ENCODE measurements at places on chromosomes 7 and 10.

DNA sequence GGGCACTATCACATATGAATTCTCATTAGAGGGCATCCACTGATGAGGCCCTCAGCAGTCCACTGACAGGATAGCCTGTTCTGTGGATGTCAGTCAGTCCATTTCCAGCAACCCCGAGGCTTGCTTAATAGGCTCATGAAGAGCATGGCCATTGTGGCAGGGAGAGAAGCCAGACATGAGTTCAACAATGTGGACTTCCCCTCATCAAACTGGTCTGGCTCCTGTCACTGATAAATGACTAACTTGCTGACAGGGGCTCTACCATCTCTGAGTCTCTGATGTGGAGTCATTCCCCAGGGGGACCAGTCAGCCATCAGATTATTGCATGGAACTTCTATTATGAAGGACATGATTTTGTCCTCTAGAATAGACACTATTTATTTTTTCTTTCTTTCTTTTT is 19.8 kb upstream of the TRIL start:
- DNase-seq = no peak

DNA sequence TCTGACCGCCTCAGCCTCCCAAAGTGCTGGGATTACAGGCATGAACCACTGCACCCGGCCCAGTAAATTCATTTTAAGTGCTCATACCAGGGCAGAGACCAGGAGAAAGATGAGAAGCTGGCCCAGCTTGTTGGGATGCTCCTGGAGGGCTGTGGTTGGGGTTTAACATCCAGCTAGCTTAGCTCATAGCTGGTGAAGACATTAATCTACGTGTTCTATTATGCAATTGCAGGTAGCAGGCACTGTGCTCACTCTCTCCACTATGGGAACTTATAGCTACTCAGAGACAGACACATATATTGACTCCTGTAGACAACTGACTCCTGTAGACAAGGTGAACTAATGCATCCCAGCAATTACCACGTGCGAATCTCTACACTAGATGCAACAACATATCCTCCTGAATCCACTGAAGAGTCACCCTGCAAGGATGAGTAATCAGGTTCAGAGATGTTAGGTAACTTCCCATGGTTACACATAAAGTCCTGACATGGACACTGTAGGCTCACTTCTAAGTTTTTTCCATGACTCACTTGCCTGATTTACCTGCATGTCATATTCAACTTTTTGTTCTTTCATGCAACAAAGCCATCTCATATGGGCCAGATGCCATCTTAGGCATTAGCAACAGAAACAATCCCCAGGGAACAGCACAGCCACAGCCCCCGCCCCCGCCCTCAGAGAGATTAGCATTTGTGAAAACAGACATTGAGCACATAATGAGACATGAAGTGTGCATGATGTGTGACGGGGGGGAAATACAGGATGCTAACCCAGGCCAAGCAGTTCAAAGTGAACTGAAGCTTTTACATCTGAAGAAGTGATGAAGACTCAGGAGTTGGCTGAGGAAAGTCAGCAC is 37.2 kb downstream of the ERLIN1 start:
- DNase-seq = peak; percentile 60

DNA sequence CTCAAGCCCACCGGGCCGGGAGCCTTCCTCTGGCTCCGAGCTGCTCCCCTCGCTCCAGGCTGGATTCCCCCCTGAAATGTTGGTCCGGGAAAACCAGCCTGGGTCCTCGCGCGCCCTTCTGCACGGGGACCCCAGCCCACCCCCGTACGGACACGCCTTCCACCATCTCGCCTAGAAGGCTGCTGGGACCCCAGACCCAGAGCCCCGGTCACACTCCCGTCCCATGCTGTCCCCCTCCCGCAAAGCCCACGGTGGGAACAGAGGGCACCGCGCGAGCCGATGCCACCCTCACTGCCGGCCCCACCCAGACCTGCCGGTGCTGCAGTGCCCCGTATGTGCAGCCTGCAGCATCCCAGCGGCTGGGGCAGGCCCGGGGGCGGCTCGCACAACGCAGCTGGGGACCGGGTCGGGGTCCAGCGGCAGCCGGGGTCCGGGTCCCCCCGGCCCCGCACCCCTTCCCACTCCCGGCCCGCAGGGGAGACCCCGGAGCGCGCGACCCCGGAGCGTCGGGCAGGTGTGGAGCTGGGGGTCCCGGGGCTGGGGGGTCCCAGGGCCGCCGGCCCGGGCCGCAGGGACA is 871 bp downstream of the SPOCK2 start:
- peak; percentile 63 for DNase-seq

DNA sequence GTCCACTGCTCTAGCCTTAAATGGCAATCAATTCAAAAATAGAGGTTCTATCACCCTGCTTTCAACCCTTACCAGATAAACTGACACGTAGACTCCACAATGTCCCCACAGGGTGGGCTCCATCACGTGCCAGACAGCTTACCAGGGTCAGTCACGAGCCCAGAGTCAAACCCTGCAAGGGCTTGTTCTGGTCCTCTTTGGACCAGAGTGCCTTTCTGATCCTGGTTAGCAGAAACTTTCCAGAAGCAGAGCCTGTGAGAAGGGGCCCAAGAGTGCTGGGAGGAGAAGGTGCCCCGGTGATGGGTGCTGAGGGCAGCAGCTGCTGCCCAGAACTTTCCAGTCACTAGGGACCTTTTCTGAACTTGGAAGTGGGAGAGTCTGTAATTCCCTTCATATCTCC is 354 bp upstream of the GIMAP5 start:
- DNase-seq = no peak

GRCh38 chr10:30386801-30387588 is 37.9 kb upstream of the MTPAP start:
- no peak for DNase-seq

All from stimulated activated CD8-positive, alpha-beta memory T cell treated with anti-CD3 and anti-CD28 coated beads, Interleukin-4, amount 100 ng/mL, for 48 hours (primary cell).